ENCODE measurements at places on chromosomes 5 and 9.

DNA sequence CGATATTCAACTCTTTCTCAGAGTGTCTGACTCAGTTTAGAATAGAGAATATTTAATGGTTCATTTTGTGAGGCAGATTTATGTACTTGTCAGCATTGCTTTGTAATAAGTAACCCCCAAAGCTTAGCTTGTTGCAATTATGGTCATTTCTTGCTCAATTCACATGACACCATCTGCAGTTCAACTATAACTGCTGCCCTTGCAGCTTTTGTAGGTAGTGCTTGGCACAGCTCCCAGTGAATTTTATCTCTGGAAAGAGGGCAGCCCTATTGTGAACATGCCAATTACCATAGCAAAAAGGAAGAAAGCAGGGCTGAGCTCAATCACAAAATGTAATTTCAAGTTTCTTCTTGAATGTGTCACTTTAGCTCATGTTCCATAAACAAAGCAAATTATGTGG, 1587.7 kb upstream of the ACO1 start:
- DNase-seq, result no peak

DNA sequence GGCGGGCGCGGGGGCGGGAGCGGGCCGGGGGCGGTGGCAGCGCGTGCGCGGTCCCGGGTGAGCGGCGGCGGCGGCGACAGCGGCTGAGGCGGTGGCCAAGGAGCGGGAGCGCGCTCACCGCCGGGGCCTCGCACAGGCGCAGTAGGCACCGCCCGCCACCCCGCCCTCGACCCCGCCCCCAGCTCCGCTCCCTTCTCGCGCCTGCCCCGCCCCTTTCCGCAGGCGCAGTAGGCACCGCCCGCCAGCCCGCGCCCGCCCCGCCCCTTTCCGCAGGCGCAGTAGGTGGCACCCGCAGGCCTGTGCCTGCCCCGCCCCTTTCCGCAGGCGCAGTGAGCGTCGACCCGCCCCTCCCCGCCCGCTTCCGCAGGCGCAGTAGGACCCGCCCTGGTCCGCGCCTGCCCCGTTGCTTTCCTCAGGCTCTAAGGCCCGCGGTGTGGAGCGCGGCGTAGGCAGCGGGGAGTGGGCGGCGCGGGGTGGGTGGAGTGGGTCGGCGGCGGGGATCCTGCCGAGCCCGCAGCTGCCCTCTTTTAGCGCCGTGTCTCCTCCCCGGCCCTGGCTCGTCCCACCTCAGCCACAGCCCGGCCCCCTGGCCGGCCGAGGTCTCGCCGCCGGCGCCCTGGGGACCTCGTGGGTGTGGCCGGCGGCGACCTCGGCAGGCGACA, at the start of gene CAMSAP1:
Gene CAMSAP1 (minus strand): TSS at position 116 of the 662 bp plus-strand sequence. CDS start 387 bp downstream, outside the sequence.
- peak; percentile 89 for DNase-seq

- peak; percentile 6 for DNase-seq
Measured at GRCh38 chr9:9229269-9229668, 1383.5 kb downstream of the PTPRD start.

- no peak for DNase-seq
Measured at GRCh38 chr5:2032432-2032831, 149.7 kb upstream of the IRX4 start.

DNA sequence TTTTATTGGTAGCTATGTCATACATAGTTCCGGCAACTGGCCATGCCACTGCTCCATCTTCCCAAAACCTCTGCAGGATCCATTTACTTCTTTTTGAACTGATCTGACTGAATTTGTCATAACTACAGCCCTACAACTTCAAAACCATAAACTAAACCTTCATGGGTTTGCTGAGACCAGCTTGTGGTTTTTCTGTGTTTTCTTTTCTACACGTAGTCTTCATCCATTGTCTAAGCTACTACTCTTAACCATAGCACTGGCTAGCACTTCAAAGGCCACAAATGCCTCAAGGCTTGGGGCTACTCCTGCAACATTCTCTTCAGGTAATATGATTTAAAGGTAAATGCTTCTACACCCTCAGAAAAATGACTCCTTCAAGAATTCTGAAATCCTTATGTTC, 9.0 kb upstream of the KIF2A start:
- DNase-seq, result peak; percentile 11

DNA sequence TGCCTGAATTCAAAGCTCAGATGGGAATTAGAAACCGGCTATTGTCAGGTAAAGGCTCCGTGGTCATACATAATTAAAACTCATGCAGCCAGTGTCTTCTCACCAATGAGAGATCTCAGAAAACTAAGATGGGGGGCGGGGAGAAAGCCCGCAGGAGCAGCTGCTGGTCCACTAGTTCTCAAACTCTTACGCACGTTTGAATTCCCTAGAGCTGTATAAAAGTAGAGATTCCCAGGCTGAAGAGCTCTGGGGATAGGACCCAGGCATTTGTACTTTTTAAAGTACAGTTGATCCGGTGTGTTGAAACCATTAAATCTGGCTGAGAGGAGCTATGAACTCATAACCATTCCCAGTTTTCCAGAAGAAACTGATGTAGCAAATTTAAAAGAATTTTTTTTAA, 68.5 kb downstream of the FRMD3 start:
- no peak for DNase-seq

- no peak for DNase-seq
Measured at GRCh38 chr9:137156567-137157375, 13.1 kb downstream of the LRRC26 start.

DNA sequence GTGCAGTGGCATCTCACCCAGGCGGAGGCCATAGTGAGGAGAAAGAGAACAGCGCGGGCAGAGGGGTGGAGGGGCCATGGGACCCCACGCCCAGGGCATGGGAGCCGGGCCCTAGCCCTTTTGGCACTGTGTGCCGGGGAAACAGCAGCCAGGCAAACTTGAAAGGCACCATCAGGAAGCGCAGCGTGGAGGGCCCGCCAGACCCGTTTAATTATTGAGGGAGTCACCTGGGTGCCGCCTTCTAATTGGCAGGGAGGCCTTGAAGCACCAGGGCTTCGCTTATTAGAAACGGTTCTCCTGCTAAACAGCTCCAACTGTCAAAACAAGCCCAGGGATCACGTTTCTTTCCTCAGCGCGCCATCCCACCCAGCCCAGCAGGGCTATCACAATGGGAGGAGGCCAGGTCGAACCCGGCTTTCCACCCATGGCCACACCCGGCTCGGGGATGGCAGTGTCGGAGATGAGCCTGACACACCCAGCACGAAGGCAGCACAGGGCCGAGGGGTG, 104.6 kb upstream of the SARDH start:
- DNase-seq, result no peak

DNA sequence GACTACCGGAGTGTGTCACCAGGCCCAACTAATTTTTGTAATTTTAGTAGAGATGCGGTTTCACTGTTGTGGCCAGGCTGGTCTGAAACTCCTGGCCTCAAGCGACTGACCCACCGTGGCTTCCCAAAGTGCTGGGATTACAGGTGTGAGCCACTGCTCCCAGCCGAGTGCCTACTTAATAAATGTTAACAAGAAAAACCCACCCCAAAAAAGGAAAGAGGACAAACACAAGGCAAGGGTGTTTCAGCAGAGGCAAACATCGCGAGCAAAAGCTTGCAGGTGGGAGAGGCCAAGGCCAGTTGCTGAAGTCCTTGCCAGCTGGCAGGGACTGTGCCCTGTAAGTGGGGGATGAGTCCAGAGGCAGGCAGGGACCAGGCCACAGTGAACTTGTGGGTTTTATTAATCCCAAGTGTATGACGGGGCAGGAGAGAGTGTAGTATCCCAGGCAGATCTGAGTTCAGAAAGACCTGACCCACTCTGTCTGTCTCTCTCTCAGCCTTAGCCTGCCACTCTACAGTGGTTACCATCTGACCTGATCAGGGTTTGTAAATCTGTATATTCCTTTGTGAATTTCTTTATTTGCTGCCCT, 6.4 kb upstream of the FPGS start:
- peak; percentile 34 for DNase-seq

GRCh38 chr5:106860398-106861044, 810.2 kb downstream of the EFNA5 start:
- no peak for DNase-seq

DNA sequence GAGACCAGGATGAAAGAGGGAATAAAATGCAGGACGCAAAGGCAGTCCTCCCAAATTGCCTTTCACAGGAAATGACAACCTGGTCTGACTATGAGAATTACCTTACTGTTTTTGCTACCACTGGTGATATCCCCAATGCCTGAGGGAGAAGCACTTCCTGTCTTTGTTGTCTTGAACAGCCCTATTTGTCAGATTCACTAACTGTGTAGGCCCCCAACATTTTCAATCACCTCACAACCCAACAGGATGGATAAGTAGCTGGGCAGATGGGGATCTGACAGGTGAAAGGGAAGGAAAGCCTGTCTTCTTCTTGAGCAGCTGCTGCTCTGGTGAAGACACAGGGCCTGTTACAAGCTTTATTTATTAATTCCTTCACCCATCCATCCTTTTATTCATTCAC, 9.7 kb downstream of the ESM1 start:
- DNase-seq, result no peak

DNA sequence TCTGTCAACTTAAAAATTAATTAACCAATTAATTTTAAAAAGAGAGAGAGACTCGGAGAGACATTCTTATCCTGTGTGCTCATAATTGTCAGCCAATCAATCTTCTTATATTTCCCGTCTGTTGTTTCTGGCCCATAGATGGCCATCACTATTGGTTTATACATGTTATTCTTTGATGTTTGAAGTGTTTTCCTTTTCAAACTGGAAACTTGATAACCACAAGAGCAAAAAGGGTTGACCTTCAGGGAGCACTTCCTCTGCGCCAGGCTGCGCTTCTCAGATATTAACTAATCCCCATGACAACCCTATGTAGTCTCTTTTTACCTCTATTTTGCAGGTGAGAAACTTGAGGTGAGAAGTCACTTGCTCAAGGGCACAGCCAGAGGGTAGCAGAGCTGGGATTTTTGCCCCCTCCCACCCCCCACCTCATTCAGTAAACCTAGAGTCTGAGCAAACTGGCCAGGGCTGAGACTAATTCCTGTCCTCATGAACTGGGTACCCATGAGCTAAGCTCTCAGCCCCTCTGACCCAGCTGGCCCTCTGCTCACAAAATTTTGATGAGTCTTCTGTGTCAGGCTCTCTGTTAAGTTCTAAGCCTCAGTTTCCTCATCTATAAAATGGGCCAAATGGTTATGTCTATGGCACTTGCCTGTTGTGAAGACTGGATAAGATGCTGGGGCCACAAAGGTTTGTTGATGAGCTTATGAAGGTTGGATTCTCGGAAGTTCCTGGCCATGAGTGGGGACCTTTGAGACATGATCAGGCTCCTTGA, 86.0 kb upstream of the SH3PXD2B start:
- no peak for DNase-seq

GRCh38 chr5:172385010-172385563, 69.2 kb downstream of the SH3PXD2B start:
- DNase-seq, result no peak

- no peak for DNase-seq
Measured at GRCh38 chr5:72074251-72074650, 33.0 kb upstream of the MAP1B start.

DNA sequence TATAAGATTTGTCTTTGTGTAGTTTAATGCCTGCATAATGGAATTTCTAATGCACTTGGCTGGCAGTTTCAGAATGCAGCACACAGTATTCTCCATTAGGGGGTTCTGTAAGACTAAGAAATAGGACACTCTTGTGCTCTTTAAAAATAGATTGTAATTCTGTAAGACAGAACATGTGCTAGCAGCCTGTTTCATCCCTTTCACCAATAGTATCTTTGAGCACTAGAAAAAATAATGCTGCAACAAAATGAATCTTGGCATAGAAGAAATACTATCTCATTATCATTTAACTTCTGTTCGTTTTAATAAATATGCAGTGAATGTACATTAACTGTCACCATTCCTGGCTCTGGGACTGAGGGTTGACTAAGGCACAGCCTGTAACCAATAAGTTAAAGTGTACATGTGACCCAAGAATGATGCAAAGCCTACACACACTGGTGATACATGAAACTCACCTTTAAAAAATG, 23.8 kb upstream of the ZNF622 start:
- peak; percentile 74 for DNase-seq

DNA sequence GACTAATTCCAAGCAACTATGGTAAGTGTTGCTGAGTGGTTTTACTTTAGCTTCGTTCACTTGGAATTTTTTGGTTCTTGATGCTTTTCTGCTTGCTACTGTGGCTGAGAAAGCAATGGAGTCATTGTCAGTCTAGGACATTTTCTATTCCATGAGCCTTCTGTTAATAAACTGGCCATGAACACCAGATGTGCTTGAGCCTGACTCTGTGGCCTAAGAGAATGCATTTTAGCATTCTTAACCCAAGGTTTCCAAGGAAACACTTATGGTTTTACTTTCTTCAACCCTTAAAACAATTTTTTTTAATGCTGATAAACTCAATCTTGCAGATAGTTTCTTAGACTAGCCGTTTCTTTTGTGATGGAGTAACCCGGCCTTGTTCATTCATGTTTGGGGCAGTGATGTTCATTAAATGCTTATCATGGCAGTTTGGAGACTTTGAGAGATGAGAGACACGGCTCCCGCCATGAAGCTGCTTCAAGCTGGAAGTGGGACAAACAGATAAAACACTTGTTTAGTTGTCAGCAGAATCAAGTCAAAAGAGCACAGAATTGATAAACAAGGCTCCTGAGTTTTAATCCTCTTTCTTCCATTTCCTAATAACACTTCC, 42.4 kb downstream of the OSTF1 start:
- peak; percentile 45 for DNase-seq

DNA sequence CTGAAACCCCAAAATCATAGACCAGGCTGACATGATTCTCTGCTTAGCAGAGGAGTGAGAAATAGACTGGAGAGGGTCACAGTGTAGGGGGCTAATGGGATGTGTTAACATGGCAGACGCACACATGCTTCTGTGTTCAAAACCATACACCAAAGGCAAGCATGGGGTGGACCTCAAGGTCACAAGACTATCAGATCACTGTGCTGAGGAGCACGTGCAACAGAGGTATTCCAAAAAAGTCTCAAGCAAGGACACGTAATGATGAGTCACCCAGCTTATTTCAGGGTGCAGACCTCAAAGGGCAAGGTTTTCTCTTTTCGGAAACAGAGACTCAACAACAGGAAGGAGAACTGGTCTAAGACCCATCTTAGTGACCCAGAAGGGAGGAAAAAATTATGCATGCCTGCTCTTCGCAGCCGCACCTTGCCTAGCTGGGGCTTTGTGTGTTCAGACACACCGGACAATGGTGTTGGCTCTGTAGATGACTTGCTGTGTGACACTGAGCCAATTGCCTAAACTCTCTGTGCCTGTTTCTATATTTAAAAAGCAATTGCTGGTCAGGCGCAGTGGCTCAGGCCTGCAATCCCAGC, 20.3 kb downstream of the WHRN start:
- DNase-seq, result peak; percentile 82

DNA sequence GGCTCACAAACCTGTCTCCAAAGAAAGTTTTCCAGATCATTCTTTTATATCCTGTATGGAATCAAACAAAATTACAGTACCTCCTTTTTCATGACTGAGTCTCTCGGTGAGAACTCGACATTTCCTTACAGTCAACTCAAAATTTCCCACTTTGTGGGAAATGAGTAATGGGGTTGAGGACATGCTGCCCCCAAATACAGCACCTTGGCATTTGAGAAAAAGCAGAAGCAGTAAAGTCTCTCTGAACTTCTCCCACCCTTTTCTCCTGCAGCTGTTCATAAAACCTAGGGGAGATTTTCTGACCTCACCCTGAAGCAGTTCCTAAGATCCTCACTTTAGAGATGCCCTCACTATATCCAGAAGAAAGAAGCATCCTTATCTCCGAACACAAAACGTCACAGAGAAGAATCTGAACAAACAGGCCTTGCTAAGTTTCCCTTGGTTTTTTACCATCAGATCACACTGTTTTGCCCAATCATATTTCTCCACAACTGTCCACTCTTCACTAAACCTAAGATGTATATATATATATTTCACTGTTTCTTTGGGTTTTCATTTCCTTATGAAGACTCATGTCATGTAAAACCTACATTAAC, 96.1 kb upstream of the APC start:
- no peak for DNase-seq

Data from fibroblast of lung (primary cell).